ENCODE measurements at places on chromosomes 16 and 17.
A peak's percentile ranks its signal among the peaks of the same experiment; 100 is the strongest.

- H3K4me1 ChIP-seq: no peaks in the 10 kb centered on the region
- no peak for DNase-seq
Measured at GRCh38 chr17:2965621-2966595, 97.5 kb downstream of the OR1D5 start.

DNA sequence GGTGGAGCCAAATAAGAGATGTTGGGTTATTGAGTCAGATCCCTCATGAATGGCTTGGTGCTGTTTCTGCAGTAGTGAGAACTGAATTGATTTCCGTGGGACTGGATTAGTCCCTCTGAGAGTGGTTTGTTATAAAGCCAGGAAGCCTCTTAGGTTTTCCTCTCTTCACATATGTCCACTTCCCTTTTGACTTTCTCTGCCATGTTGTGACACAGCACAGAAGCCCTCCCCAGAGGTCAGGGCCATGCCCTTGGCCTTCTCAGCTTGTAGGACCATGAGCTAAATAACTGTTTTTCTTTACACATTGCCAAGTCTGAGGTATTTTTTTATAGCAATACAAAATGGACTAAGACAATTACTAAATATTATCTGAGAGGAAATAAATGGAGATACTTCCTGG lies 10.3 kb upstream of the HAPSTR1 start:
- H3K27ac ChIP-seq: peak overlapping the region; percentile 7
- H3K36me3 ChIP-seq: peaks cover 12% of the 10 kb centered on the region
- no peak for DNase-seq
- peaks cover 28% of the 10 kb centered on the region for H3K4me1 ChIP-seq
- H3K27me3 ChIP-seq: no peaks in the 10 kb centered on the region

- no peak overlapping the region for H3K4me3 ChIP-seq
- H3K4me1 ChIP-seq: peaks cover 15% of the 10 kb centered on the region
- no peaks in the 10 kb centered on the region for H3K27me3 ChIP-seq
- no peak overlapping the region for H3K27ac ChIP-seq
- H3K36me3 ChIP-seq: peaks cover 62% of the 10 kb centered on the region
Measured at GRCh38 chr16:84526794-84527531, 22.5 kb upstream of the MEAK7 start.

DNA sequence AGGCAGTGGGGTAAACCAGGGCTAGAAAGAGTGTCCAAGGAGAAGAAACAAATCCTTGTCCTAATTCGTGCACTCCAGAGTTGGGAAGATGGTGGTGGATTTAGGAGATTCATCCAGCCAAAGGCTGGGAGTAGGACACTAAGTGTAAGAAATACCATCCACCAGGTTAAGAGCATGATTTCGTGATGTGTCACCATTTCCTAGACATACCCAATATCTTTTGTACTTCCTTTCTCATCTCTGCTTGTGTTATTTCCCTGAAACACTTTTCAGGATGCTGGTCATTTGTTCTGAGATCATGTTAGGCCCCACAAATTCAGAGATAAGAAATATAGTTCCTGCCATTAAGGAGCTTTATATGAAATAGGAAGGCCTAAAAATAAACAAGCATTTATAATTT lies 106.3 kb upstream of the HLF start:
- H3K36me3 ChIP-seq: no peaks in the 10 kb centered on the region
- DNase-seq: no peak
- H3K27ac ChIP-seq: no peak overlapping the region
- H3K4me3 ChIP-seq: no peak overlapping the region
- peaks cover 2% of the 10 kb centered on the region for H3K4me1 ChIP-seq

DNA sequence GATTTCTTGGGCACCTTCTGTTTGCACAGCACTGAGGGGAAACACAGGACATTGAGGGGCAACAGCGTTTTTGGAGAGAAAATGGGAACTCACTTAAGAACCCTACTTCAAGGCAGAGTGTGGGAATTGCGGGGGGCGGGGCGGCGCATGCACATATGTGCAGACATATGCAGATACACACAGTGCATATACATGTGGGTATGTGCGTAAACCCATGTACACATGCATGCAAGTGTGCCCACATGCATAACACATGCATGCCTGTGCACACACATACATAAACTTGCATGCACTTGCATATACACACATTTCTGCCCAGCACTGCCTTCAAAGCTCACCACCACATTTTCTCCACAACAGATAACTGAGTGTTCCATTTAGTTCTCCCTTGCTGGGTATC lies 32.4 kb downstream of the NLRC5 start:
- H3K27ac ChIP-seq: no peak overlapping the region
- H3K36me3 ChIP-seq: peaks cover 87% of the 10 kb centered on the region
- DNase-seq: no peak
- H3K27me3 ChIP-seq: no peaks in the 10 kb centered on the region

DNA sequence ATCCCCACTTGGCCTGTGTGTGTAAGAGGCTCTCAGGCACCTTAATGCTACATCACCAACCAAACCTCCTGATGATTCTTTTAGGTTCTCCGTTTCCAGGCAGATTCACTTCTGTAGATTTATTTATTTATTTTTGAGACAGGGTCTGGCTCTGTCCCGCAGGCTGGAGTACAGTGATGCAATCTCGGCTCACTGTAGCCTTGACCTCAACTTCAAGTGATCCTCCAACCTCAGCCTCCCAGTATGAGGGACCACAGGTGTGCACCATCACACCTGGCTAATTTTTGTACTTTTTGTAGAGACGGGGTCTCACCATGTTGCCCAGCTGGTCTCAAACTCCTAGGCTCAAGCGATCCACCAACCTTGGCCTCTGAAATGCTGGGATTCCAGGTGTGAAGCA lies 12.7 kb upstream of the MEOX1 start:
- peaks cover 26% of the 10 kb centered on the region for H3K4me1 ChIP-seq
- peaks cover 3% of the 10 kb centered on the region for H3K27me3 ChIP-seq
- no peak for DNase-seq
- no peak overlapping the region for H3K4me3 ChIP-seq
- H3K36me3 ChIP-seq: no peaks in the 10 kb centered on the region

- no peak within 1 kb of the TSS for H3K27ac ChIP-seq
- peaks cover 35% of the 10 kb centered on the region for H3K27me3 ChIP-seq
- DNase-seq: peak; percentile 17
- peaks cover 7% of the 10 kb centered on the region for H3K4me1 ChIP-seq
- H3K4me3 ChIP-seq: peak within 1 kb of the TSS; percentile 76
Measured at GRCh38 chr17:44655983-44656710, at the start of gene MEIOC. TSS of gene MEIOC (plus strand) at chr17:44656468. CDS start at chr17:44656614, 146 bp downstream.

- no peak overlapping the region for H3K27ac ChIP-seq
- peaks cover under 1% of the 10 kb centered on the region for H3K36me3 ChIP-seq
Measured at GRCh38 chr17:19769946-19770652, 22.0 kb upstream of the ALDH3A1 start.

DNA sequence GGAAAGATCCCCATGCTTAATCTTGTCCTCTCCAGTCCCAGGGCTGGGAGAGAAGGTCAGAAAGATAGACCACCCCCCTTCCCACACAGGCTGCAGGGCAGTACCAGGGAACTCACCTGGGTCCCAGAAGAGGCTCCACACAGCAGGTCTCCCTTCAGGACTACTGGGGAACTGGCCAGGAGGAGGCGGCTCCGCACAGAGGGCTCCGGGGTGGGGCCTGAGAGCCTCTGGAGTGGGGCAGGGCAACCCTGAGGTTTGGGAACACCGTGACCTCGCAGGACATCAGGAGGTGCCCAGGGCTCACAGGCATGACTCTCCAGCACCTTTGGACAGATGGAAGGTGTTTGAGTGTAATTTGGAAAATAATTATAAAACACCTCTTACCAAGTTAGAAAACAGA lies 11.0 kb downstream of the ABCA3 start:
- H3K27ac ChIP-seq: no peak overlapping the region
- no peak overlapping the region for H3K4me3 ChIP-seq
- no peak for DNase-seq
- H3K27me3 ChIP-seq: no peaks in the 10 kb centered on the region
- H3K36me3 ChIP-seq: no peaks in the 10 kb centered on the region
- no peaks in the 10 kb centered on the region for H3K4me1 ChIP-seq

GRCh38 chr16:2242598-2242997 lies 6.4 kb downstream of the DNASE1L2 start:
- peaks cover 9% of the 10 kb centered on the region for H3K36me3 ChIP-seq
- no peak for DNase-seq
- no peak overlapping the region for H3K27ac ChIP-seq
- H3K4me1 ChIP-seq: no peaks in the 10 kb centered on the region
- no peak overlapping the region for H3K4me3 ChIP-seq

- no peak overlapping the region for H3K4me3 ChIP-seq
- DNase-seq: no peak
- no peaks in the 10 kb centered on the region for H3K36me3 ChIP-seq
- no peaks in the 10 kb centered on the region for H3K4me1 ChIP-seq
- no peaks in the 10 kb centered on the region for H3K27me3 ChIP-seq
Measured at GRCh38 chr17:15090533-15090932, 174.6 kb downstream of the PMP22 start.

- H3K27me3 ChIP-seq: peaks cover 66% of the 10 kb centered on the region
- no peaks in the 10 kb centered on the region for H3K36me3 ChIP-seq
- no peak for DNase-seq
- peaks cover 9% of the 10 kb centered on the region for H3K4me1 ChIP-seq
Measured at GRCh38 chr17:44830359-44831288, 537 bp upstream of the GJC1 start.

DNA sequence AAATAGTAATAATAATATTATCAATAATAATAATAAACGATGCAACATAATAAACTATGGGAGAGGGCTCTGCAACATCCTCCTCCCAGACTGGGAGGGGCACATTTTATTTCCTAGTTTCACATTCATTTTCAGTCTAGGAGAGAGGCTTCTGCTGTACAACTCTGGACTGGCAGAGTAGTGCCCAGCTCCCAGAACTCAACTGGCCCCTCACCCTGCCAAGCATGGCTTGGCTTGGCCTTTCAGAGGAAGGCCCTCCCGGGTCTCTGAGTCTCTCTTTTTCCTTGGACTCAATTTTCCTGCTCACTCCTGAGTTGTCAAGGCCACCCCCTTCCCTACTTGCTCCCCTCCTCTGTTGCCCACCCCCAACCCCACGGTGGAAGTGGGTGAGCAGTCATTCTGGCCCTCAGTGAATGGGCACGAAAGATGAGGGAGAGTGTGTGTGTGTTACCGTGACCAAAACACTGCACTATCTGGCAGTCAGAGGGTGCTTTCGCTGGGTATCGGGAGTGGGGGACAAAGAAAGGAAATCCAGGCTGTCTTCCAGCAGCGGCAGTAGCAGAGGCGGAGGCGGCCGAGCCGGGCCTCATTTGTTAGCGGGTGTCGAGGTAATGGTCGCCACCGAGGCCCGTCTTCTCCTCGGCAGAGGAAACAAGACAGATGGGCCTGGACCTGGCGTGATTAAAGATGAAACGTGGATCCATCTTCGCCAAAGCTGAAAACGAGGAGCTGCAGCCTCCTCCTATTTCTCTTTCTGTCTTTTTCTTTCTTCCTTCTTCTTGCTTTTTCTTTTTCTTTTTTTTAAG lies 2.3 kb downstream of the HOXB4 start:
- H3K4me3 ChIP-seq: peak overlapping the region; percentile 63
- peaks cover 34% of the 10 kb centered on the region for H3K4me1 ChIP-seq
- no peak overlapping the region for H3K27ac ChIP-seq

GRCh38 chr17:7887038-7887481 lies 1.5 kb upstream of the CHD3 start:
- H3K4me3 ChIP-seq: no peak overlapping the region
- H3K36me3 ChIP-seq: peaks cover 29% of the 10 kb centered on the region
- H3K27ac ChIP-seq: no peak overlapping the region
- DNase-seq: no peak

GRCh38 chr17:38898812-38899348 lies 26.5 kb upstream of the LASP1NB start:
- peak; percentile 91 for DNase-seq
- H3K27ac ChIP-seq: peak overlapping the region; percentile 95
- H3K4me3 ChIP-seq: peak overlapping the region; percentile 82
- no peaks in the 10 kb centered on the region for H3K27me3 ChIP-seq
- H3K36me3 ChIP-seq: peaks cover 67% of the 10 kb centered on the region

GRCh38 chr17:75530837-75531720 lies 5.6 kb downstream of the LLGL2 start:
- H3K27me3 ChIP-seq: peaks cover 12% of the 10 kb centered on the region
- peaks cover 3% of the 10 kb centered on the region for H3K36me3 ChIP-seq
- DNase-seq: no peak
- H3K4me3 ChIP-seq: no peak overlapping the region
- H3K27ac ChIP-seq: no peak overlapping the region

GRCh38 chr16:66608241-66609138 lies 4.0 kb downstream of the CMTM3 start:
- H3K4me1 ChIP-seq: peaks cover 29% of the 10 kb centered on the region
- H3K27ac ChIP-seq: peak overlapping the region; percentile 67
- peak; percentile 79 for DNase-seq
- H3K36me3 ChIP-seq: peaks cover 52% of the 10 kb centered on the region
- no peaks in the 10 kb centered on the region for H3K27me3 ChIP-seq
- H3K4me3 ChIP-seq: peak overlapping the region; percentile 60

- H3K4me3 ChIP-seq: no peak overlapping the region
- H3K4me1 ChIP-seq: no peaks in the 10 kb centered on the region
- no peaks in the 10 kb centered on the region for H3K27me3 ChIP-seq
- no peak for DNase-seq
- H3K36me3 ChIP-seq: no peaks in the 10 kb centered on the region
Measured at GRCh38 chr16:52501746-52502145, 45.2 kb downstream of the TOX3 start.

DNA sequence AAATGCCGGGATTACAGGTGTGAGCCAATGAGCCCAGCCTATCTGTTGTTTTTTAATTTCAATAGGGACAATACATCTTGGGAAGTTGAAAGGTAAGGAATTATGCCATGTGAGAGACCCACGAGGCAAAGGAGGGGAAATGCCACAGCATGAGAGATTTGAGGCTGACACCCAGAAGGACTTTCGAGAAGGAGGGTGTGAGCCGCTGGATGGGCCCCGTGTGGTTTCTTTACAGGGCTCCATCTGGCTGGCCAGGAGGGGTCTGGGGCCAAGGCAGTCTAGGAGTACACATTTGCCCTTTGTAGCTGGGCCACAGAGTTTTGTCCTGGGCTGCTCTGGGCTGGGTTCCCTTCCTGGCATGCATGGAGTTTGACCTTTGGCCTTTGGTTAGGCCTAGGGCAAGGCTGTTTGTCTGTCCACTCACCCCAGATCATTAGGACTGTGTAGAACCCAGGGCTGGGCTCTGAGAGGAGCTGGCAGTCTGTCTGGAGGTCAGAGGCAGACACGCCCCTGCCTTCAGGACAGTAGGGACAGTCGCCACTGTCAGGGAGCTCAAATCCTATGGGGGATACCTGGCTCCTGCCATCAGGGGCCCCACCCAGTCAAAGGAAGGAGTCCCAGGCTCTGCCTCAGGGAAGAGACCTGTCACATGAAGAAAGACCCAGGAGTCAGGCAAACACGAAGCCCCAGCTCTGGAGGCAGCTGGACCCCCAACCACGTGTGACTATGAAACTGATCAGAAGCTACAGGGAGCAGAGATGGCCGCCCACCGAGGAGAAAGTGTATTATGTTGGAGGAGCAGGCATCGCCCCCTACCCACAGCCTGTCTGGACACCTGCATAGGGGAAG lies 24.2 kb upstream of the NXPH3 start:
- H3K27me3 ChIP-seq: no peaks in the 10 kb centered on the region
- no peak overlapping the region for H3K4me3 ChIP-seq
- peaks cover under 1% of the 10 kb centered on the region for H3K4me1 ChIP-seq
- DNase-seq: no peak

DNA sequence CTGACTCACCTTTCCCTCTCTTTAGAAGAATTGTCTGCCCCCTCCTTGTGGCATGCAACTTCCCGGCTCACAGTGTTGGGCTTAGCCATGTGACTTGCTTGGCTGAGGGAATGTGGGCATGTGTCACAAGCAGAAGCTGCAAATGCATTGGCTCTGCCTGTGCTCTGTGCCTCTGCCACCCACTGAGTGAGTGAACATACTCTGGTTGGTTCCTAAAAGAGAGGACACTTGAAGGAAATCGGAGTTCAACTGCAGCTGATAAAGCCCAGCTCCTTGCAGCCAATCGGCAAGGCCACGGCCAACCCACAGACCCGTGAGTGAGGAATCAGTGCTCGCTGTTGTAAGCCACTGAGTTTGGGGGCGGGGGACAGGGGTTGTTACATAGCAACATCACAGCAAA lies 10.9 kb upstream of the GINS2 start:
- no peaks in the 10 kb centered on the region for H3K4me1 ChIP-seq
- no peak overlapping the region for H3K4me3 ChIP-seq
- no peaks in the 10 kb centered on the region for H3K36me3 ChIP-seq
- no peak overlapping the region for H3K27ac ChIP-seq
